PC-9 (cell line): ENCODE measurements at places on chromosomes 16 and 17. TPM values are rescaled to one million over a fixed set of nuclear protein-coding genes. Genes with fewer than 3 reads are reported as not detected.

Gene CCL8
- not detected in 2 replicates for total RNA-seq

Gene TADA2A
- total RNA-seq: 24.6 and 25.2 TPM in 2 replicates

Gene PIMREG
- 52.2 and 62.3 TPM in 2 replicates for total RNA-seq

Gene KRTAP1-3
- total RNA-seq: not detected in 2 replicates

Gene RGS9
- 5.7 and 6.1 TPM in 2 replicates for total RNA-seq

Gene SDK2
- 0.04 TPM in 1 of 2 replicates, not detected in the other for total RNA-seq

Gene GPR179
- total RNA-seq: 0.57 and 0.58 TPM in 2 replicates

DNA sequence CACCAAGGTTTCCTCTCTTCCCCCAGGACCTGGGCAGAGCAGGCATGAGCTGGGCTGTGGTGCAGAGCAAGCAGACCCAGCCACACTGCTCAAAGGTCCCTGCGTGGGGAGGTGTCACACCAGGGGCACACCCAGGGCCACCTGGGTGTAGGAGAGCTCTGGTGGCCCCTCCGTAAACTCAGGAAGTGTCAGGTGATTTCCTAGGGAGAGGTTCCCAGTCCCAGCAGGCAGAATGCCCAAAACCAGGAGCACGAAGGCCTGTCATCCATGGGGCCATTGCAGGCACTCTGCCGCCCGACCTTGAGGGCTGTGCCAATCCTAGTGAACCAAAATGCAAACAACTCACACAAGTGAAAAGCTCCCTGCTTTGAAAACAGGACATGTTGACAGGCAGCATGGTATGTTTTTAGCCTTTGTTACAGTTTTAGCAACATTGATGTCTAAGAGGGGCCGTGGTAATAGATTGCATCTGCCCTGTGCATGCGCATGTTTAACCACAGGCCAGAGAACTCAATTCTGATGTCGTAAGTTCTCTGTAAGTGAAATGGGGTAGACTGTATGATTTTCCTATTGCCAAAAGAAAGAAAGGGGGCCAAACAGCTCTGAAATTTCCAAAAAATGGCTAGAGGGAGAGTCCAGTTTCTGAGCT is 21.3 kb downstream of the CIBAR2 start:
- no peak overlapping the region for H3K27ac ChIP-seq
- H3K4me3 ChIP-seq: no peak overlapping the region
- no peaks in the 10 kb centered on the region for H3K4me1 ChIP-seq
- no peaks in the 10 kb centered on the region for H3K36me3 ChIP-seq
- no peak for DNase-seq

DNA sequence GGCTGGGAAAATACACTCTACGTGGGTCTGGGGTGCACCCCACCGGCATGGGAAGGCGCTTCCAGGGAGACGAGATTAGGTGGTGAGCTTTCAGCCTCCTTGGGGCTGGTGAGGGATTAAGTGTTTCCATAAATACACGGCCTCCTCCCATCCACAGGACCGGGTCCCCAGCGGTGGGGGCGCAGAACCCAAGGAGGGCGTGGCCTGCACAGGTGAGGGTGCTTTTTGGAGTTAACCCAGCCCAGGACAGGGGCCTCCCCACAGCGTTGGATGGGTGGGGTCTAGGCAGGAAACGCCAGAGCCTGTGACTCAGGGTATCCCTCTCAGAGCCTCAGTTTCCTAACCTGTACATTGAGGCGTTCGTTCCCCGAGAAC is 1.1 kb downstream of the C16orf74 start:
- no peaks in the 10 kb centered on the region for H3K36me3 ChIP-seq
- H3K27me3 ChIP-seq: no peaks in the 10 kb centered on the region
- H3K4me1 ChIP-seq: peaks cover 78% of the 10 kb centered on the region
- peak overlapping the region; percentile 91 for H3K4me3 ChIP-seq
- peak overlapping the region; percentile 33 for H3K27ac ChIP-seq

- no peaks in the 10 kb centered on the region for H3K4me1 ChIP-seq
- no peaks in the 10 kb centered on the region for H3K36me3 ChIP-seq
- H3K27me3 ChIP-seq: peaks cover 51% of the 10 kb centered on the region
- H3K4me3 ChIP-seq: no peak overlapping the region
- DNase-seq: no peak
These were observed 20.5 kb downstream of the PRKCB start for GRCh38 chr16:23856251-23856709.

GRCh38 chr17:5527601-5528250 is 41.4 kb downstream of the MIS12 start:
- H3K27me3 ChIP-seq: no peaks in the 10 kb centered on the region
- H3K27ac ChIP-seq: no peak overlapping the region
- no peak for DNase-seq
- H3K4me3 ChIP-seq: no peak overlapping the region

- peaks cover 5% of the 10 kb centered on the region; the same call in 1 of the 2 replicates for H3K27me3 ChIP-seq
- H3K4me1 ChIP-seq: no peaks in the 10 kb centered on the region
- no peak overlapping the region for H3K27ac ChIP-seq
- no peak for DNase-seq
- no peaks in the 10 kb centered on the region for H3K36me3 ChIP-seq
These were observed 13.0 kb downstream of the ENGASE start for GRCh38 chr17:79087428-79088143.

DNA sequence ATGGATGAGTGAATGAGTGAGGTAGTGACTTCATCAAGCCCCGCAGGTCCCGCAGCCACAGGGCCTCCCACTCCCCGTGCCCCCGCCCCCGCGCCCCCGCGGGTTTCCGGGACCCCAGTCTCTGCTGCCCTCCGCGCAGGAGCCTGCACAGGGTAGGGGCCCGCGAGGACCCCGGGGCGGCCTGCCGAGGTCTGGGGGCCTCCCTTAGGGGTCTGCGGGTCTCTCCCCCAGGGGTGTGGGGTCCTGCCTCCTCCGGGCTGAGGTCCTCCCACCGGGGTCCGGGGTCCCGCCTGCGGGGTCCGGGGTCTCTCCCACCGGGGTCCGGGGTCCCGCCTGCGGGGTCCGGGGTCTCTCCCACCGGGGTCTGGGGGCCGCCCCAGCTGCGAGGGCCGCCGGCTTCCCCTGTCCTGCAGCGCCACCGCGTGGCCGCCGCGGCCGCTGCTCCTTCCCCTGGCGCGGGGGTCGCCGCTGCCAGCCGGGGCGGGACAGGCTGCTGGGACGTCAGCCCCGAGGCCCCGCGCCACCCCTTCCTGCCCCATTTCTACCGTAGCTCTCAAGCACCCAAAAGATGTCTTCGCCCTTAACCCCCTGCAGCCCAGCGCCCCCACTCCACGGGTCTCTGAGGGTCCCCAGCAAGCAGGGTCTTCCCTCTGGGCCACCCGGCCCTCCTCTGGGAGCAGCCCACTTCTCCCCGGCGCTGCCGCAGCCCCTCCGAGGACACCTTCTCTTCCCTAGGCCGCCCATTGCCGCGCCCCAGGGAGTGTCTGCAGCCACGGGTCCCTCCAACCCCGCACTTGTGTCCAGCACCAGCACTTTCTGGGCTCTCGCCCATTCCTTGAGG is 10.4 kb upstream of the CHMP6 start:
- no peaks in the 10 kb centered on the region for H3K27me3 ChIP-seq
- no peak overlapping the region for H3K4me3 ChIP-seq
- H3K4me1 ChIP-seq: no peaks in the 10 kb centered on the region
- H3K27ac ChIP-seq: no peak overlapping the region

DNA sequence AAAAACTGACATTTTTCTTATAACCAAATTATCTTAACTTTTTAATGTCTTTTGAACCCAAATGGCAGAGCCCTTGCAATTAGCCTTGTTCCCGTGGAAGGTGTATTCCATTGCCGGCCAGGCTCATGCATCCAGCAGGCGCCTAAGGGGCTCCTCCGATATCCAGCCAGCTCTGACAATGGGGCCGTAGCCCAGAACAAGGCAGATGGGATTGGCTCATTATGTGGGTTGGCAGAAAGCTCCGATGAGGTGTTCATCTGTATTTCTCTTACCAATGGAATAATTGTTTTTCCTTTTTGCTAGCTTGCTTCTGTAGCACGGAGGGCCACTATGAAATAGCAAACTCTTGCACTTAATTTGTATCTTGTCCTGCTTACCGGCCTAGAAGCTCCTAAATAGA is 208.2 kb upstream of the CHMP6 start:
- H3K27me3 ChIP-seq: no peaks in the 10 kb centered on the region
- H3K4me3 ChIP-seq: no peak overlapping the region
- no peak for DNase-seq
- peaks cover 1% of the 10 kb centered on the region; the same call in 1 of the 2 replicates for H3K4me1 ChIP-seq
- no peaks in the 10 kb centered on the region for H3K36me3 ChIP-seq

DNA sequence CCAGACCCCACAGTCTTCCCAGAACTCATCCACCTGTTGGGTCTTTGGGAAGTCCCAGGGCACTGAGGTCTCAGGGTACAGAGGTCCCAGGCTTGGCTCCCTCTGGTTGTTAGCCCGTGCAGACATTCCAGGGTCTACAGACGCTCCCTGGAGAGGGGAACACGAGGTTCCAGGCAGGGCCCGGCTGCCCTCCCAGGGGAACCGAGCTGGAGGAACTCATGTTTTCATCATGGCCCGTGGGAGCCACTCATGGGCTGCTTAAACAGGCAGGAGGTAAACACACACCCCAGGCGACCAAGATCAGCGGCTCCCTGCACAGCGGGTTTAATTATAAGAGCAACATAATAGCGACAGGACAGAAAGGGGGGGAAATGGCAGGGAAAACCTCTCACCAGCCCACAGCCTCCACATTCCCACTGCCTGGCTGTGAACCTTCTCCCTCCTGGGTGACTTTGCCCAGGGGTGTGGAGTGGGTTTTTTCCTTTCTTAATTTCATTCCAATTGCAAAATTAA is 36.5 kb downstream of the TRARG1 start:
- H3K27me3 ChIP-seq: peaks cover 52% of the 10 kb centered on the region
- H3K4me3 ChIP-seq: no peak overlapping the region
- DNase-seq: no peak
- H3K27ac ChIP-seq: no peak overlapping the region
- no peaks in the 10 kb centered on the region for H3K36me3 ChIP-seq

DNA sequence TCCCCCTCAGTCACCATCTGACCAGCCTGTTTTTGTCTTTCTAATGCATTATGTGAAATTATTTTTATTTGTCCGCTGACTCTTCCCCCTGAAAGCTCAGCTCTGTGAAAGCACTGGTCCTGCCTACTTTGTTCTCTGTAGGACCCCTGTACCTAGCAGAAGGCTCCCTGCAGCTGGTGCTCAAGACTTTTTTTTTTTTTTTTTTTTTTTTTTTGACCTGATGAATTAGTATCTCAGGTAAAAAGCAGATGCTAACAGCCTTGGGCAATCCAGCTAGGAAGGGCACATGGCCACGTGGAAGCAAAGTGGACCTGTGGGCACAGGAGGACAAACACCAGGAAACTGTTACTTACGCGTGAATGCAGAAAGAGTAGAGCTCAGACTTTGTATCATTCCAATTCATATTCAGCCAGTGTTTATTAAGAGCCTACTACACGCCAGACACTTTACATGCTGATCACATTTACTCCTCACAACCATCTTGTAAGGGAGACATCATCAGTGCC is 629 bp upstream of the UNC119 start:
- H3K36me3 ChIP-seq: no peaks in the 10 kb centered on the region
- no peaks in the 10 kb centered on the region for H3K27me3 ChIP-seq
- DNase-seq: no peak
- peaks cover 7% of the 10 kb centered on the region; the same call in 1 of the 2 replicates for H3K4me1 ChIP-seq
- H3K27ac ChIP-seq: no peak overlapping the region

DNA sequence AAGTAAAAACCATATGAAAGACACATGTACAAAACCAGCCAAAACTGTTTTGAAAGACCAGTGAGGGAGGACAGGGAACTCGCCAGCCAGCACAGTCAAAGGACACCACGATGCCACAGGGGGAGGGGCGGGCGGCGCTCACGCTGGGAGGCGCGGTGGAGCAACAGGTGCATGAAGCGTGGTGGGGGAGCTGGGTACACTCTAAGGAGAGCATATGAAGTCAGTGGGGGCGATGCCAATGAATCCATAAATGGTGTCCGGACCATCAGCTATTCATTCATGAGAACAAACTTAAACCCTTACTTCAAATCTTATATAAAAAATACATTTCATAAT is 101.0 kb upstream of the DNAH17 start:
- peaks cover 24% of the 10 kb centered on the region for H3K4me1 ChIP-seq
- no peaks in the 10 kb centered on the region for H3K36me3 ChIP-seq
- H3K4me3 ChIP-seq: no peak overlapping the region
- H3K27me3 ChIP-seq: no peaks in the 10 kb centered on the region
- no peak overlapping the region for H3K27ac ChIP-seq

DNA sequence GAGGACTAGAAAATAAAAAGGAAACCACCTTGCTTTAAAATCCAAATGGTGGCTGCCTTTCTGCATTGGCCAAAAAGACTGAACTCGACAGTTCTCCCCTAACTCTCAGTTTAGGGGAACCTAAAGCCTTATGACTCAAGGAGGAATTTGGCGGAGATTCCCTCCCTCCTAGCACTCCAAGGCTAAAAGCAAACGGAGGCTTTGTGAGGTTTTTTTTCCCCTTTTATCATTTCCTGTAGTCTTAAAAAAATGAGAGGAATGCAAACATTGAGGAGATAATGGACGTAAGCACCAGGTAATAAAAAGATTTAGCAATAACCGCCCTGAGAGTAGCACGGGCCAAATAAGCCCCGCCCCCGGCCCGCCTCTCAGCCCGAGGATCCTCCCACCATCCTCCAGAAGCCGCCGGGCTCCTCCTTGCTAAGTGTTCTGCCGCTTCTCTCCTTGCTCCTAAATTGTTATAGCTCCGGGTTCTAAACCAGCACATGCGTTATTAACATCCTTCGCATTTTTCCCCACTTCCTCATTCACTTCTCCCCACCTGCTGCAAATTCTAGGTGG is 5.8 kb upstream of the KIFC3 start:
- no peaks in the 10 kb centered on the region for H3K27me3 ChIP-seq
- peak overlapping the region; percentile 87 for H3K27ac ChIP-seq
- H3K4me3 ChIP-seq: peak overlapping the region; percentile 25; the same call in 1 of the 2 replicates
- peak; percentile 98 for DNase-seq
- peaks cover 69% of the 10 kb centered on the region for H3K4me1 ChIP-seq
- H3K36me3 ChIP-seq: no peaks in the 10 kb centered on the region

DNA sequence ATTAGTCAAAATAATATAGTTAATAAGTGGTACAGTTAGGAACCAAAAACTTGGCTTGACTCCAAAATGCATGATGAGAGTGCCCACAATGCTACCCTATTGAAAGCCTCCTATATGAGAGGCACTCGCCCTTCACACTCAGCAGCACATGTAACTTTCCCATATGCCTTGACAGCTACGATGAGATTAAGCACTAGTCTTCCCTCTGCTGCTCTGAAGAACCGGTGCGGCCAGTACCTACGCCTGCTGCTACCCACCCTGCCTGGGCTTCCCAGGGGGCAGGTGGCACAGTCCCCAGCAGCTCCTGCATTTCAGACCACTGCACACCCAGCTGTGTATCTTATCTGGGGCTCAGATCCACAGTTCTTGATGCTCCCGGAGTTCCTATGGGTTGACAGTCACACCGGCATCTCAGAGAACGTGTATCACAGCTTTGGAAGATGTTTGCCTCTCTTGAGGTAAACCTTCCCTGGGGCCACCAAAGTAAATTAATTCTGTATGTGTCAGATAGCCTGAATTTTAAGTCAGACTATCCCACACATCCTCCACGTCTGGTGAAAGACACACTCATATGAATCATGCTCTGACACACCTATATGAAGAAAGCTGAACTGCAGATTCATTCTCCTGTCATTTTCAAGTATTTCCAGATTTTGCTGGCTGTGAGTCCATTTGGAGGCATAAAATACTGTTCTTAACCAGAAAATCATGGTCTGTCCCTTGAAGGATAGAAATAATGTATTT is 77.8 kb downstream of the MYH10 start:
- no peaks in the 10 kb centered on the region for H3K36me3 ChIP-seq
- DNase-seq: no peak
- H3K27ac ChIP-seq: no peak overlapping the region
